Activated naive CD4-positive, alpha-beta T cell treated with anti-CD3 and anti-CD28 coated beads, Interleukin-2, amount 50 U/mL, for 16 hours (primary cell): ENCODE measurements at places on chromosomes 1 and 21.

DNA sequence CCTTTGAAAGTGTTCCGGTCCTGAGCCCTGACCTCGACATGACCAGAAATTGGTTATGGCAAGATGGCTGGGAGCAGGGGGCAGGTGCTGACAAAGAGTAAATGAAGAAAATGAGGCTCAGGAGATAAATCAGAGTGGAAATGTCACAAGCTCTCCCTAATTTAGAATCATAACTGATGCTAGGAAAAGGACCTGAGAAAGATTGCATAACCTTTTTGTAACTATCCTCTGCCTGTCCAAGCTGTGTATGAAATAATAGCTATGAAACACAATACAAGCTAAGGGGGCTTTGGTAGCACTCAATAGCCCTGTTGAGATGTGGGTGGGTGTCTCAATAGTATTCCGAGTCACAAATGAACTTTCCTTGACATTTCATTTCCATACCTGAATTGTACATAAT is 12.9 kb upstream of the NOS1AP start:
- no peak for DNase-seq

GRCh38 chr1:53652441-53653199 is 86.3 kb downstream of the GLIS1 start:
- no peak for DNase-seq

GRCh38 chr1:93541045-93541444 is 93.1 kb downstream of the FNBP1L start:
- DNase-seq, result no peak

DNA sequence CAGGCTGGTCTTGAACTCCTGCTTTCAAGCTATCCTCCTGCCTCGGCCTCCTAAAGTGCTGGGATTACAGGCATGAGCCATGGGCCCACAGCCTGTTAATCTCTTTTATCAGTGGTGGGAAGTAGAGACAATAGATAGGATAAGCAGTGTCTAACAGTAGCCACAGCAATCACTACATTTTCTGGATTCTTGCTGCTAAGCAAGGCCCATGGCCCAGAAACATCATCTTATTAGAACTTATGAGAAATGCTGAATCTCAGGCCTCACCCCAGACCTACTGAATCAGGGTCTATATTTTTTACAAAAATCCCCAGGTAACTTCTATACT is 29.7 kb downstream of the IGFN1 start:
- no peak for DNase-seq

DNA sequence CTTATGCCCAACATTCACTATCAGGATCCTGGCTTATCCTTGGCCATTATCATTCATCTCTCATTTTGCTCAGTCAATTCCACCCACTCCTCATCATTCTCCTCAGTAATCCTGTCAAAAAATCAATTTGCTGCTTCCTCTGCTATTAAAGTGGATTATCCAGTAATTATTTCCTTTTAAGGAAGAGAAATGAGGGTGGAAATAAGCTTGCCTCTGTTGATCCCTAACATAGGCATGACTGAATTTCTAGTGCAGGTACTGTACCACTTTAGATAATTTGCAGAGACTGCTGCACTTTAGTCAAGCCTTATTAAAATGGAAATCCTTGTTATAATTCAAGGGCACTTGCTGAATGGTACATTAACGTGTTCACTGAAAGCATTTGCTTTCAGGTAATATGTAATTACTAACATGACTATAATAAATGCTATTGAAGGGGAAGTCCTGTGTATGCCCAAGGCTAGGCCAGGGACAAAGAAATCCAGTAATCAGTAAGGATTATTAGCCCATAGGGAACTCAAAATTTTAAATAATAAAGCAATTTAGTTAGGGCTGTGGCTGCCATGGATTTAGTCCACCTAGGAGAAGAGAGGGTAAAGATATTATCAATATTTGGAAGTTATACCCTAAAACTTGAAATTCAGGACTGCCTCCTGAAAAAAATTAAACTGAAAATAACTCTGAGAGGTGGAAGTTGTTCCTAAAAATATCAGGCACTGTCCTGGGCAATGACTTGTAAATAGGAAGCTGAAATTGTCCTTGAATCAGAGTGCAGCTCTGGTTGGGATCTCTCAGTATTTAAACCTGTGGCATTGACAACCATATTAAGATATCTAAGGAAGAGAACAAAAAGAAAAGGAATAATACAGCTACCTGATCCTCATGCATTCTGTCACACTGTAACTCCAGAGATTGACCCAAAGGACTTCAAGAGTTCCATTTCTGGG is 43.4 kb downstream of the RGS2 start:
- DNase-seq, result no peak
